ENCODE measurements at places on chromosomes 3 and 15.

DNA sequence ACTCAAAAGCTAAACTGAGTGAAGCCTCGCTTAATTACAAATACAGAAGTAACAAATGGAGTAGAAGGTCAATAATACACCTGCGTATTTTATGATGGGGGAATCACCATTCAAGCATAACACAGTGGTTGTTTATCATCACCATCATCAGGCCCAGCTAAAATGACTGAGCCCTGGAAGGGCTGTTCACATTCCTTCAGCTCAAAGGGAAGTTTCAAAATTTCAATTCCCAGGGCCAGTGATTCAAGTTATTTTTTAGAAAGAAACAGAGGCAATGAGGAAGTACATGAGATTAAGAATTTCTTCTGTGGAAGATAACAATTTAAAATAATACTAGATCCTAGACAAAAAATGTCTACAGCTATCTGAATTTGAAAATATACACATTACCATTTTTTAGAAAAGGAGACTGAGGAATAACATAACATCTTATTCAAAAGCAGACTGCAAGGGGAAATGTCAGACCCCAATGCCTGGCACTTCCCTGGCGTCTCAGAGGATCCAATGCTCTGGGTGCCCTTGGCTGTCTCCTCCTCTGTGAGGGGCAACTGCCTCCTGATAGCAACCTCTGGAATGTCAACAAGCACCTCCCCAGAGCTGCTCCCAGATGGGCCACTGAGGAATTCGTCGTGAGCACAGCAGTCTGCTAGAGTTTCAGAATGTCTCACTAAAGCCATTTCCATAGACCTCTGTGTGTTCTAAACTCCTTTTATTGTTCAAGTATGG is 22.8 kb downstream of the EHD4 start:
- no peak for DNase-seq

- DNase-seq = no peak
Measured at GRCh38 chr15:77030928-77031375, 36.0 kb downstream of the PSTPIP1 start.

- DNase-seq = no peak
Measured at GRCh38 chr15:39685999-39686613, 96.5 kb downstream of the FSIP1 start.

DNA sequence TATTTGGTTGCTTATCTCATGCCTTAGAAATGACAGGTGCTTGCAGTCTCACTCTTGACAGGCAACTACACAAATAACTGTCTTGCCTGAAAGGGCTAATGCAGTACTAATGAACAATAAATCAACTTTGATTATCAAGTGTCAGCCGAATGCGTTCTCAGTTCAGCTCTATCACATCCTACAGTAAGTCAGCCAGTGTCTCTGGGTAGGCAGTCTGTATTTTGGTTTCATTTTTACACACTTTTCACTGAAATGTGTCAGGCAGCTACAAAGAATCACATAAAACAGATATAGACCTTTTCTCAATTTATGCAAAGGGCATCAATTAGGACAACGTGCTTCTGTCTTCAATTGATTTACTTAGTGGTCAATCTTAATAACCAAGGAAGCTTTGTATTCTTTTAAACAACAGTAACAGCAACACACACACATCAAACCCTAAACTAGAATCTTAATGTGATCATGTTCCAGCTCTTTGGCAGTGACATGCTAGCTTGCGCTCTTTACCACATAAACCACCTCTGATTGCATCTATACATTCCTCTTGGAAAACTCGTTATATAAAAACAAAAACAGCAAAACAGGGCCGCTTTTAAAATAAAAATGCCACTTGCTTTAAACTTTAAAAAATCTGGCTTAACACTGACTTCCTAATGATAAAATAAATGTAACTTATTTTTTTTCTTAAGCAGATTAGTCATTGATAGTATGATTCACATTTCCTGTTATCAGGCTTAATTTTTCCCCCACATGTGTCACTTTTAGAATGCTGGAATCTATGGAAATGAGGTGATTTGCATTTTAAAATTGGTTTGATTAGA is 520.4 kb downstream of the FOXP1 start:
- no peak for DNase-seq

DNA sequence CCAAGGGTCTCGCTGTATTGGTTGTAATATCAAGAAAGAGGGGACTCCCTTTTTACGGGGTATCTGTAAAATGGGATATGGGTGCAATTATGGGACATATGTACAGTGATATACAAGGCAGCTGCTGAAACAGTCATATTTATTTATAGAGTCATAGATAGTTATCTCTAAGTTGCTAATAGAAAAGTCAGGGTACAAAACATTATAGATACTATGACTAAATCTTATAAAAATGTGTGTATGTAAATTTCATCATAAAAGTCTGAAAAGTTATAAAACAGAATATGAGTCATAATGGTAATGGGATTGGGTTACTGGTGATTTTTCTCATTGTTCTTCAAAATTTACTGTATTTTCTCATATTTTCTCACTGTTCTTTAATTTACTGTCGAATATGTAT is 344.9 kb upstream of the SLCO3A1 start:
- DNase-seq = no peak
